ENCODE measurements at places on chromosomes 4 and X.

- no peak for DNase-seq
Observed at GRCh38 chr4:5881340-5881739, 11.5 kb downstream of the CRMP1 start.

DNA sequence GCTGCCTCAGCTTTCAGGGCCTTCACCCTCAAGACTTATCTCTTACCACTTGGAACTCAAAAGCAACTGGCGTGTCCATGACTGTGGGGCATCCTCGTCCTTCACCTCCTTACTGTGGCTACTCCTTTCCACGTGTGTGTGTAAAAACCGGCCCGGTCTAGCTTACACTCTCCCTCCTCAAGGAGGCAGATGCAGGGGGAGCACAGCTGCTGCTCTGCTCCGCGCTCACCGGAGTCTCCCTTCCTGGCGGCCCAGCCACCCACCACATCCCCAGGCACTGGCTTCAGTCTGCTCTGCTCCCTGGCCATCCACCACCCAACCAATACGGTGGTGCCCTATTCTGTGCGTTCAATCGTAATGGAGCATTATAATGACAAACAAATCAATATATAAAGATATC lies 8.3 kb downstream of the RNF212 start:
- DNase-seq, result no peak

DNA sequence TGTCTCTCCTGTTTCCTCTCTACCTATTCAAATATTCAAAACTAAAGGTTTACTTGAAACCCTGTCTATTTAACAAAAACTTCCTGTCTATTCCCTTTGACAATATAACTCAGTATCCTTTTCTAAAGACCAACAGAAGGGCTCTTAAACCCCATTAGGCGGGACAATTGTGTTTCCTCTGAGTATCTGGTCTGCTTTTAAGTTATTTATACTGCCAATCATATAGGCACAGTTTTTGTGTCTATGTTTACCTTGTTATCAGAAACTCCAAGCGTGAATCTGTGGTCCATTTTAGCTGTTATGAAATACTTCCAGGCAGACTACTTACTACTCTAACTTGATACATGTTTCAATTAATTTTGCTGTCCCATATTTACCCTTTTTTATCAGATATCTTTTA lies 350.0 kb upstream of the CTSO start:
- no peak for DNase-seq

DNA sequence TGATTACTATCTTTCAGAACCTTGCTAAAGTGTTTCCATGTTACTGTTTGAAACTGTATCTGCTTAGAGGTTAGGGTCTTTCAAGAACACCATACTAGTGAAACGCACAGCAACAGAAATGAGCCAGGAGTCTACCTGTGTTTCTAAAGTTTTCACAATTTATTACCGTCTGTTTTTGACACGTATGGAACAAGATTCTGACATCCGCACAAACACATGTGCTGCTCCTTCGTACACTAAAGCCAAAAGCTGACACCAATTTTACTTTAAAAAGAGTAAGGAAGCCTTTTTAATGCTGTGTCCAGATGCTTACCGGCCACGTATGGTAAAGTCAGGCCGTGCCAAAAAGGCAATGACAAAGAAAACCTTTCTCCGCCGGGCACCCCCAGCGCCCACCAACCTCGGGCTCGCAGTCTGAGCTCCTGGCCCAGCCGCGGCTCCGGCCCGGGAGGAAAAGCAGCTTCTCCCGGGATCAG lies 532 bp downstream of the RPS4X start:
- no peak for DNase-seq

DNA sequence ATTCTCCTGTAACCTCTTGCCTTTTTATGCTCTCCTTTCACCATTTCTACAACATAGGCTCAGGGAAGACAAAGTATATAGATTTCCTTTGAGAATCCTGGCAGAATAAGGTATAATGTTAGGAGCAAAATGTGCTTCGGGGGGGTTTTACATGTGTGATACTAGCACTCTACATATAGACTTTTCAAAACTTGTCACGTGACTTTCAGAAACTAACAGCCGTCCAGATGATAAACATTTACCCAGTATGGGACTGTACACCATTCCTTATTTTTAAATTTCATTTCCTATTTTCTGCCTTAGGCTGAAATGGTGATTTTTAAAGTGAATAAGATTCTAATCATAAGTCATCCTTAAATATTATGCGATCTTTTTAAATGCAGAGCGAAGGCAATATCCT lies 420.4 kb upstream of the PITX2 start:
- DNase-seq, result no peak

DNA sequence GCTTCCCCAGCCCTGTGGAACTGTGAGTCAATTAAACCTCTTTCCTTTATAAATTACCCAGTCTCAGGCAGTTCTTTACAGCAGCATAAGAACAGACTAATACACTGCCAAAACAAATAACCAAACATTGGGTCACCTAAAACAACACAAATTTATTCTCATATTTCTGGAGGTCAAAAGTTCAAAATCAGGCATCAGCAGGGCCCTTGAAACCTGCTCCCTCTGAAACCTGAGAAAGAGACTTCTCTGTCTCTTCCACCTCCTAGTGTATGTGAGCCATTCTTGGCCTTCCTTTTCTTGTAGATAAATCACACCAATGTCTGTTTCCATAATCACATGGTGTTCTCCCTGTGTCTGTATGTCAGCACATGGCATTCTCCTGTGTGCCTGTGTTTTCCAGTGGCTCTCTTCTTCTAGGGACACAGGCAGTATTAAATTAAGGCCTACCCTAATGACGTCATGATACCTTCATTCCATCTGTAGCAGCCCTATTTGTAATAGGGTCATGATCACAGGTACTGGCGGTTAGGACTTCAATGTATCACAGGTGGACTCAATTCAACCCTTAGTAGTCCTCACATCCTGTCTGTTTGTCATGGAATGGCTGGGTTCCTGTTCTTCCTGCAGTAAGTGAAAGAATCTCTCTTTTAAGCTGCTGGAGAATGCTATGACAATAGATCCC lies 147.3 kb upstream of the CLNK start:
- DNase-seq, result no peak

DNA sequence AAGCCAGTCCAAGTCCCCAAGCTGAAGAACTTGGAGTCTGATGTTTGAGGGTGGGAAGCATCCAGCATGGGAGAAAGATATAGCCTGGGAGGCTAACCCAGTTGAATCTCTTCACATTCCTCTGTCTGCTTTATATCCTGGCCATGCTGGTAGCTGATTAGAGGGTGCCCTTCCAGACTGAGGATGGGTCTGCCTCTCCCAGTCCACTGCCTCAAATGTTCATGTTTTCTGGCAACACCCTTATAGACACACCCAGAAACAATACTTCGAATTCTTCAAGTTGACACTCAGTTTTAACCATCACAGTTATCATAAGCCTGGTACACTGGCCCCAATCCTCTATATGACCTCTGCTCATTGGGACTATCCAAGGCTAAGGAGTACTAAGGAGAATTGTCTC lies 124.1 kb upstream of the WDR1 start:
- no peak for DNase-seq

GRCh38 chrX:53317365-53318069 lies 36.1 kb upstream of the IQSEC2 start:
- peak; percentile 58 for DNase-seq

GRCh38 chr4:171644430-171645057 lies 168.7 kb upstream of the GALNTL6 start:
- DNase-seq, result no peak

DNA sequence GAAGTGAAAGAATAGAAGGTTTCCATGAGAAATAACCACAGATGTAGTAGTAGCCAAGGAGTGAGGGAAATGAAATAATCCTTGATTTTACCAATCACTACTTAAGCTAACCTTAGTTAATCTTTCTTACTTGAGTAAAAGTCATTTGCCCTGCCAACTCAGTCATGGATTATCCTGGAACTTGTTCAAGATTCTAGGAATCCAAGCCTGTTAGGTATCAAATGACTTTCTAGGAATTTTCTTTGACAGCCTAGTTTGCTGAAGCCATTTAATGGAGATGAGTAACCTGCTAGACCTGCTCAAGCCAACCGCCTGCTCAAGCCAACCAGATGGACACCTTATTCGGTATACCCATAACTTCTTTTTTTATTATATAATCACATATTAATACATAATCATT lies 180.5 kb downstream of the KLHL13 start:
- no peak for DNase-seq

All from ELR (cell line).